ENCODE measurements at places on chromosomes 11 and 22.

- peak; percentile 80 for DNase-seq
Measured at GRCh38 chr11:1693327-1694063, 3.5 kb upstream of the KRTAP5-6 start.

DNA sequence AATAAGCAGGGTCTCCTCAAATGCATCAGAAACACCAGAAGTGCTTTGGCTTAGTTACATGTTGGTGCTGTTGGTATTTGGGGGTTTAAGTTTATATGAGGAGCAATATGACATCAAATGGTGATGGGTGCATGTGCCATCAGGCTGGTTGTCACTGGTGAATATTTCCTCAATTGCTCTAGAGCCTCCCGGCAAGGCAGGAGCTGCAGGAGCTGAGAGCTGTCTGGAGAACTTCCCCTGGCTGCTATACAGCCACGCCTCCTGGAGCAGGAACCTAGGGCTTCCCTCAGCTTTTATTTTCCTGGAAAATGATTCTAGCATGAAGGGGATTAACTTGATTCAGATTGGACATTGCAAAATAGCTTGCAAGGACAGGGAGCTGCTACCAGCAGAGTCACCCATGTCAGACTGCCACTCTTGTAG lies 15.8 kb downstream of the IGLL5 start:
- no peak for DNase-seq

- peak; percentile 47 for DNase-seq
Measured at GRCh38 chr11:35305670-35306382, 113.5 kb downstream of the SLC1A2 start.

GRCh38 chr11:19433367-19433766 lies 192.6 kb upstream of the E2F8 start:
- no peak for DNase-seq

Data from MG63 (cell line).